Omental fat pad (tissue), 4 donors: ENCODE measurements at places on chromosomes 7 and 10. TPM values are rescaled to one million over a fixed set of nuclear protein-coding genes. Genes with fewer than 3 reads are reported as not detected.

Gene SFRP5
- 0.56 TPM for total RNA-seq

Gene VOPP1
- 64.0 TPM for total RNA-seq

DNA sequence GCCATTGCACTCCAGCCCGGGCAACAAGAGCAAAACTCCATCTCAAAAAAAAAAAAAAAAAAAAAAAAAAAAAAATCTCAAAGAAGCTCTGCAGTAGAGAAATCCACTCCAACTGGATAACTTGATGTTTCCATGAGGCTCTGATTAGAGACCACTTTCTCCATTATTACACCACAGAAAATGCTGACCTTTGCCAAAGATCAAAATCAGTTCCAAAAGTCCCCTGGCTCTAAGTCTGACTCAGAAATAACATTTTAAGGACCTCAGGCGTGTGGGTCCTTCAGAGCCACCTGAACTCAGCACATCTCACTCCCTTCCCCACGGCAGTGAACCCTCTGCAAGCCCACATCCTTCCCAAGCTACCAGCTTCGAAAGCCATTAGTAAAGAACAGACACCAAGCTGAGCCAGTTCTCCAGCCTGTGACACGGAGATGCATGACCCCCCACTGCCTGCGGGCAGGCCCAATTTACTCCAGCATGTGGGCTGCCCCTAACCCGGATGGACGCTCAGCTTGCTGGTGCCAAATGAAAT is 13.8 kb upstream of the TMEM120A start:
- no peak for DNase-seq

Gene GATA3
- 1.1 TPM for total RNA-seq

Gene CHAT
- not detected for total RNA-seq

DNA sequence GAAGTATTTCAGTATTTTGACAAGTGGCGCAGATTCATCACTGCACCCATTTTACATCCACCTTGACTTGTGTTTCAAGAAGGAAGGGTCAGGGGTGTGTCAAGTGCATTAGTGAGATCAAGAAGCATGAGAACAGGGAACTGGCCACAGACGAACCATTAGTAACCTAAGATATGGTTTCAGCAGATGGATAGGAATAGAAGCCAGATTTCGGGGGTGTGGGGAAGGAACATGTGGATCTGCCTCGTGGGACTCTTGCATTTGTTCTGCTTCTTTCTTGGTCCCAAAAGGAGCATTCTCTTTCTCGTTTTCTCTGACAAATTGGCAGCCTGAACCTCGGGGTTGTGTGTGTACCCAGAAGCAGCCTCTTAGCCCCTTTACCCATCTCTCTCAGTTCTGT is 9.6 kb downstream of the DENND2A start:
- DNase-seq = no peak

GRCh38 chr7:47038621-47039020 is 543.3 kb downstream of the TNS3 start:
- no peak for DNase-seq

Gene PRKG1
- 36.4 TPM for total RNA-seq

Gene GPR22
- total RNA-seq = not detected

- DNase-seq = no peak
Observed at GRCh38 chr10:128086003-128086863, 40.0 kb downstream of the MKI67 start.

Gene FOXI2
- not detected for total RNA-seq
